ACHN (cell line): ENCODE measurements at places on chromosomes 2 and 18.

DNA sequence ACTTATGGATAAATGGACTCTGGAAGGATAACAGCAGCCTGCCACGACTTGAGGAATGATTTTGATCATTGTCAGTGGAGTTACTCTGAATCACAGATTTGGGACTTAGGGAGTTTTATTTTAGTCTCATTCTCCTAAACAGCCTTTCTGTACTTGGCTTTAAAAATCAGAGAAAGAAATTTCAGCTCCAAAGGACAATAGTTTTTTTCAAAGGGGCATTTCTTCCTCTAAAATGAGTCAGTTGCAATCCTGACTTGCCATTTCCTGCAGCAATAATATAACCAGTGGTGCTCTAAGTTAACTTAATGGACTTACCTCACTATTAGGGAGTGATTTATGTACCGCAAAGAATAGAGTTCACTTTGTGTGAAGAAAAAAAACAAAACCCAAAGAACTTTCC lies 35.1 kb upstream of the MTX2 start:
- DNase-seq, result no peak

- DNase-seq, result no peak
Observed at GRCh38 chr2:46780801-46781445, 134.7 kb downstream of the MCFD2 start.

DNA sequence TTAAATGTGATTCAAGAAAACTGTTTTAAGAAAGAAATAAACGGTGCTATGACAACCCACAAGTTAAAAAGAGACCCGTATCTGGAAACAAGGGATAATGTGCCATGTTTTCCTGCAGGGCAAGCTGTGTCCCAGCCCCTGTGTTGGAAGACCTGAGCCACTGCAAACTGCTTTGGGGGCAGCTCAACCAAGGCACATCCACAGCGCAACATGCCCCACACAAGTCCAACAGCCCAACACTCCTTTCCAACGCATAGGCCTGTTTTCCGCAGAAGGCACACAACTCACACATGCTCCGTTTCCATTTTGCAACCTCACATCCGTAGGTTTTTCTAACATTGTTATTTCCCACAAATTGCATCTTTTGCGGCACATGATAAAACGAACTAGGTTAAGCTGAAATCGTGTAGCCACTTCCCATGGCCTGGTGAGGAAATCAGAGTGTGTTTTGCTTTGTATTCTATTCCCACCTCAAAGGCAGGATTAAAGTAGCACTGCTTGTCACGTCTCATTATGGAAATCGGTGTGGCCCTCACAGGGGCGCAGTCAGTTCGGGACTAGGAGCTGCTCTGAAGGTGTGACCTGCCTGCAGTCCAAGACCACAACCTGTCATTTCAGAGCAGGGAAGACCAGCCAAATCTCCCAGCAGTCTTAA lies 50.5 kb upstream of the ZNF516 start:
- DNase-seq, result no peak

GRCh38 chr2:159807183-159808031 lies 9.4 kb upstream of the CD302 start:
- peak; percentile 77 for DNase-seq

GRCh38 chr18:49524349-49524748 lies 37.3 kb upstream of the C18orf32 start:
- DNase-seq, result no peak

GRCh38 chr2:229798446-229799155 lies 84.2 kb upstream of the DNER start:
- DNase-seq, result no peak

DNA sequence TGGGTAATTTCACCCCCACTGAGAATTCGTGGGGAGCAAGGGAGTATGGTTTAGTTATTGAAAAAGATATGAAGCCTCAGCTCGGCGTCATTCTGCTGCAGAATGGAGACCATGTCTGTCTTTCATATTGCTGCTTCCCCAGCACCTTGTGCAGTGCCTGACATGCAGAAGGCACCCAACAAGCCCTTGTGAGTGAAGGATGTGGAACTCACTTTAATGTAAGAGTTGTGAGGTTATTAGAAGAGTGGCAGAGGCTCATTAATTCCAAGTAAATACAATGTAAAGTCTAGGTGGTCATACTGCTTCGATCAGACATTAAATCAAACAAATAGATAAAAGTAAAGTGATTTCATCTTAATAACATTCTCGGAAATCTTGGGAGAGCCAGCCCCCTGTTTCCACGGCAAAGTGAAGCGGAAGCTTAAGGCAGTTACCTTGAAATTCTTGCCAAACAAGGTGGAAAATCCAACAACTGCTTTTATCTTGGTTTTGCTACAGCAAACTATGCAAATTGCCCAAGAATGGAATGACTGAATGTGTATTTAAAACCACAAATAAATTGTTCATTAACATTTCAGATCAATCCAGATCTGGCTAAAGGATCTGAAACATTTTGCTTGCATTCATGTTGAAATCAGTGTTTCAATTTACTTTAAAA lies 9.6 kb downstream of the CFAP221 start:
- no peak for DNase-seq

DNA sequence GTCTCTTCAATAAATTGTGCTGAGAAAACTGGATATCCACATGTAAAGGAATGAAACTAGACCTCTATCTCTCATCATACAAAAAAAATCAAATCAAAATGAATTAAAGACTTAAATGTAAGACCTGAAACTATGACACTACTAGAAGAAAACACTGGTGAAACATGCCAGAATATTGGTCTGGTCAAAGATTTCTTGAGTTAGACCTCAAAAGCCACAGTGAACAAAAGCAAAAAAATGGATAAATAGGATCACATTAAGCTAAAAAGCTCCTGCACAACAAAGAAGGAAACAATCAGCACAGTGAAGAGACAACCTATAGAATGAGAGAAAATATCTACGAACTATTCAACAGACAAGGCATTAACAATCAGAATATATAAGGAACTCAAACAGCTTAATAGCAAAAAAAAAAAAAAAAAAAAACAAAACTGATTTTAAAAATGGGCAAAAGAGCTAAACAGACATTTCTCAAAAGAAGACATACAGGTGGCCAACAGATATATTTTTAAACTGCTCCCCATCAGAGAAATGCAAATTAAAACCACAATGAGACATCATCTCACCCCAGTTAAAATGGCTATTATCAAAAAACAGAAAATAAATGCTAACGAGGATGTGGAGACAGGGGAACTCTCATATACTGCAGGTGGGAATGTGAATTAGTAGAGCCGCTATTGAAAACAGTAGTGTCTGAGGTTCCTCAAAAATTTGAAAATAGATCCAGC lies 66.3 kb downstream of the NCKAP1 start:
- DNase-seq, result no peak

DNA sequence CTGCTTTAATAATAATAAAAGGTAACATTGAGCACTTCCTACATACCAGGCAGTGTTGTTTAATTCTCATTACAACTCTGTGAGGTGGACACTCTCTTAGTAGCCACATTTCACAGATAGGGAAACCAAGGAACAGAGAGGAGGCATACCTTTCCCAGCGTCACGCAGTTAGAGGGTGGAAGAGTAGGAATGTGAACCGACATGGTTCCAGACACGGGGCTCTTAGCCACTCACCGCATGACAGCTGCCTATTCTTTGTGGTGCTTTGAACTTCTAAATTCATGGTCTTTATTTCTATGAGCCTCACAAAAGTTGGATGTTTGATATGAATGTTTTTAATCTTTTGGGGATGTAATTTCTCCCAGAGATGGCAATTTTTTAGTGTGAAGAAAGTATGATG lies 76.0 kb downstream of the OSBPL6 start:
- DNase-seq, result no peak

GRCh38 chr18:45726603-45727002 lies 2.6 kb downstream of the SLC14A1 start:
- no peak for DNase-seq

- DNase-seq, result no peak
Observed at GRCh38 chr2:220987839-220988238, 584.3 kb downstream of the EPHA4 start.

DNA sequence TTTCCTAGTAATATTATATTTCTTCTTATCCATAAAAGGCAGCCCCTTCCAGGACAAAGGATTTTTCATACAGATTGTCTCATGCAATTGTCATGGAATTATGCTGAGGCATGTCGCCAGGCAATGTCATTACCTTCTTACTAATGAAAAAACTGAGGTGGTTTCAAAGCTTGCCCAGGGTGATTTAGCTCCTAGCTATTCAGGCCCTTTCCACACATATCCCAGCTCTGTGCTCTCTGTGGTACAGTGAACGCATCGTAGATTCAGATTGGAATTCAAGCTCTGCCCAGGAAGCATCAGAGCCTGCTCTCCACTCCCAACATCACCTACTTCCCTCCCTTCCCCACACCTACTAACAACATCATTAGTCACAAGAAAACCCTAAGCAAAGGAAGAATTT lies 60.1 kb downstream of the ATP8B1 start:
- no peak for DNase-seq

DNA sequence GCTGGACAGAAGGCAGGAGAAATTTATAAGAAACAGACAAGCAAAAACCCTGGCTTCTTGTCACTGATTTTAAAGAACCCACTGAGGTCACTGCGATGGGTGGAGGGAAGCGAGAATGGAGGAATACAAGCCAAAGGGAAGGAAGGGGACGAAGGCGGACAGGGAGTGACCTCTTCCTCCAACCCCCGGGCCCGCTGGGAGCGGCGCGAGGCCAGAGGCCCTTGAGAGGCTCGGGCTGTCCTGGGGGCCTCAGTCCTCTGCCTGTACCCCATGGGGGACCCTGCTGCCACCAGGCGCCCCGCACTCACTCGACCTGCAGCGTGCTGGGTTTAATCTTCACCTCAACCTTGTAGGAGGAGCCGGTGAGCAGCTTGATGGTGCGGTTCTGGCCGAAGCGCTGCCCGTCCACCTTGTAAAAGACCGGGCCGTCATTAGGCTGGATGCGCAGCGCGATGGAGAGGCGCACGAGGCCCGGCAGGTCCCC lies 793 bp downstream of the CNRIP1 start:
- DNase-seq, result no peak
